ENCODE measurements at places on chromosomes 7 and 10.

DNA sequence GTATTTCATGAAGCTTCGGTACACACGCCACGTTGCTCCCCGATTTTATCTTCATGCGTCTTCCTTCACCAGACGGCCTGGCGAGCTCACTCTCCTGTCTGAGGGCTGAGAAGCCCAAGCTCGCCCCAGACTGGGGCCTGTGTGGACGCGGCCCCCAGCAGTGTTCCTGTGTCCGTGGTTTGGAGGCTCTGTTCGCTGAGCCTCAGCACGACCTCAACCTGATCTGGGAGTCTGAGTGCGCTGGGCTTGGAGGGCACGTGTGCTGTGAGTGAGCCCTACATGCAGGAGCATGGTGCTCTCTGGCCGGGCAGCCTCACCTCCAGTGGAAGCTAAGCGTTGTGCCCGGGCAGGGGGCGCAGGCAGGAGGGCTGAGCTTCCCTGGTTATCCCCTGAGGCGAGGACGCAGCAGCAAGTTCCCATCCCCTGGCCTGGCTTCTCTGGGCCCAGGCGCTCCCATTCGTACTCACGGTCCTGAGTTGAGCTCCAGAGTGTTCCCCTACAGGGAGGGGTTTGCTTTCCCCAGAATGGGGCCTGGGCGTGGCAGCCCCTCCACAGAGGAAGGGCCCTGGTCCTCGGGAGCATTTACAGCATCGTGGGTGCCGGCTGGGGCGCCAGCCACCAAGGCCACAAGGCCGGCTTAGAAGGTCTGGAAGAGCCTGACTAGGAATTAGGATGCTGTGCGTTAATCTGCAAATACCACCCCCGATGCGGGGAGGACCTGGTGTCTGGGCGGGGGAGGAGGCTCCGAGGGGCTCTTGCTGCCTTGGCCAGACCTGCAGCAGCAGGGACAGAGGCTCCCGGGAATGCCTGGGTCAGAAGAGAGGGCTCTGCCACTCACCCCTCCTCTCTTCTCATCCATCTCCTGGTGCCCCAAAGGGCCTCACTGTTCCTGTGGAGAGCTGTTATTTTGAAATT is 400.6 kb downstream of the DNAJB6 start:
- DNase-seq = no peak

DNA sequence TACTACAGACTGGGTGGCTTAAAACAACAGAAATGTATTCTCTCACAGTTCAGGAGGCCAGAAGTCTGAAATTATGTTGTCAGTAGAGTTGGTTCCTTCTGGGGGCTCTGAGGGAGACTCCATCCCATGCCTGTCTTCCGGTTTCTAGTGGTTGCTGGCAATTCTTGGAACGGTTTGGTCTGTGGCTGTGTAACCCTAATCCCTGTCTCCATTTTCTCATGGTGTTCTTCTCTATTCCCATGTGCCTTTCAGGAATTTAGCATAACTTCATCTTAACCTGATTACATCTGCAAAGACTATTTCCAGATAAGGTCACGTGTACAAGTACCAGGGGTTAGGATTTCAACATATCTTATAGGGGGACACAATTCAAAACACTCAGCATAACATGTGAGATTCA is 73.2 kb downstream of the FAM241B start:
- DNase-seq = no peak

DNA sequence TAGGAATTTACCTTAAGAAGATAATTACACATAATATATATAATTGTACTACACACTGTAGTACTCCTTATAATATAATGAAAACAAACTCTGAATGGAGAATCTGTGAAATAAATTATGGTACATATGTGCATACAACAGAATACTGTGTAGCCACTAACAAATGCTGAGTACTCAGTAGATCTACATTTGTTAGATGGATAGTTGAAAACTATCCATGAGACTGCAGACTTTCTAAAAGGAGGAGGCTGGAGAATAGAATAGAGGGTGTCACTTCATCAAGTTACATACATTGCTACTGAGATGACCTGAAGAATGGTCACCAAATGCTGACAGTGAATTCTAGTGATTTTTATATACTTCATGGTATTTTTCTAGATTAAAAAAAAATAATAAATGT is 68.7 kb upstream of the OGDHL start:
- DNase-seq = no peak

GRCh38 chr7:26449175-26450165 is 157.8 kb downstream of the SNX10 start:
- peak; percentile 39 for DNase-seq

GRCh38 chr7:81111781-81112540 is 193.1 kb upstream of the SEMA3C start:
- DNase-seq = peak; percentile 95

- DNase-seq = no peak
These were observed 124.6 kb downstream of the LRRN3 start for GRCh38 chr7:111215550-111215949.

DNA sequence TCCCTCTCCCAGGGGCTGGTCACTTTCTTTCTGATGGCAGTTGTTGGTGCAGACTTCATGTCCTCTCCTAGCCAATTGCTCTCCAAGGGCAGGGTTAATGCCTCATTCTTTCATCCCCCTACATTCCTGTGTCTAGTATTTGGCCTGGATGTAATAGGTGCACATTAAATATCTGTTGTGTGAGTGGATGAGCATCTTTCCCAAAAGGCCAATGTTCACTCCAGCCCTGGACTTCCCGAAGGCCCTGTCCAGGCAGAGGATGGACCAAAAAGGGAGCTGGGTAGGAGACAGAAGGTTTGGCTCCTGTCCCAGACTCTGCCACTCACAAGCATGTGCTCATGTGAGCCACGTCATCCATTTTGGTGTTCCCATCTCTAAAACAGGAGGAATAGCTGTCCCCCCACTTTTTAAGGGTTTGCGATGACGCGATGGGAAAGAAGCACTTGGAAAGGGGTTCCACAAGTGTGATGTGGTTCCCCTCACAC is 47.5 kb downstream of the RGS10 start:
- no peak for DNase-seq

DNA sequence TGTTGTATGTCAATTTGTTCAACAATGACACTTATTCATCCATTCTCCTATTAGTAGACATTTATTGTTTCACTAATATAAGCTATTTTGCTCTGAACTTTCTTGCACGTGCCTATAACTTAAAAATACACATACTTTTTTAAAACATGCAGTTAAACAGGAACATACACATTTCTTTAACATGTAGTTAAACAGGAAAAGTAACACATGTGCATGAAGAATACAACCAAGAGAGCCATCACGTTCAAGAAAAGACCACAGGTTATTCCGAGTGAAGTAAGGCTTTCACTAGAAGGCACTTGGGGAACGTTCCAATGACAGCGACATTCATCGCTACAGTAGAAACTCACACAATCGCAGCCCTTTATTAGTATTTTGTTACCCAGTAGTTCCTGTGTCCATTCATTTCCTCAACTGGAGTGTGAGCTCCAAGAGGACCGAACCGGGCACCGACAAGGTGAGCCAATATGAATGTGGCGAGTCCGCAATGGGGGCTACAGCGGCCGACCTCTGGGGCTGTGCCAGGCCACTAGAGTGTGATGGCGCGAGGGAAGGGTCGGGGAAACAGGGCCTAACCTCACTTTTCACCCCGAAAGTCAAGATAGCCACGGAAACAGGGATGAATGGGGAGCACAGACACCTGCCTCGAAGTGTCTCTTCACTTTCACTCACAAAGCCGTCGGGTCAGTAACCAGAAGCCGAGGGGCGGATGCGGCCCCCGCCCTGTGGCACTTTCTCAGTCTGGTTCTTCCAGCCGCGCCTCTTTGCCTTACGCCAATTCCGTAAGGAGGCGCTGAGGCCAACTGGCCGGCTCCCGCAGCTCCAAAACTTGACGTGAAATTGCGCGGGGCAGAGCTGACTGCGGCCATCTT is 775 bp upstream of the SEPTIN7 start:
- DNase-seq = peak; percentile 96

DNA sequence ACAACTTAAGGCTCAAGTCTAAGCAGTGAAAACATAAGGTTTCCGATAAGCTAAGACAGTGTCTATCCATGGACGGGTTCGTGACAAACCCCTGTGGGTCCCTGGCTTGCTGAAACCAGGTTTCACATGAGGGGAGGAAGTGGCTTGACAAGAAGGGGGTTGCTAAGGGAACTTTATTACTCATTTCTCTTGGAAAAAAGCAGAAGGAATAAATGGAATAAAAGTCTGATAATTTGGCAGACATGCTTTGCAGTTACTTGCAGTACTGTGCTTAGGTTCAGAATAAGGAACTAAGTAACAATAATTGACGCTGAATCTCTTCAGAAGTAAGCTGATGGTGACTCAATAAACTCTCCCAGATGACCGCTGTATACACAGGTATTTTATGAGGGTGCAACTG is 34.7 kb downstream of the RBM17 start:
- DNase-seq = no peak

- no peak for DNase-seq
These were observed 45.8 kb upstream of the TNS3 start for GRCh38 chr7:47627580-47628283.

DNA sequence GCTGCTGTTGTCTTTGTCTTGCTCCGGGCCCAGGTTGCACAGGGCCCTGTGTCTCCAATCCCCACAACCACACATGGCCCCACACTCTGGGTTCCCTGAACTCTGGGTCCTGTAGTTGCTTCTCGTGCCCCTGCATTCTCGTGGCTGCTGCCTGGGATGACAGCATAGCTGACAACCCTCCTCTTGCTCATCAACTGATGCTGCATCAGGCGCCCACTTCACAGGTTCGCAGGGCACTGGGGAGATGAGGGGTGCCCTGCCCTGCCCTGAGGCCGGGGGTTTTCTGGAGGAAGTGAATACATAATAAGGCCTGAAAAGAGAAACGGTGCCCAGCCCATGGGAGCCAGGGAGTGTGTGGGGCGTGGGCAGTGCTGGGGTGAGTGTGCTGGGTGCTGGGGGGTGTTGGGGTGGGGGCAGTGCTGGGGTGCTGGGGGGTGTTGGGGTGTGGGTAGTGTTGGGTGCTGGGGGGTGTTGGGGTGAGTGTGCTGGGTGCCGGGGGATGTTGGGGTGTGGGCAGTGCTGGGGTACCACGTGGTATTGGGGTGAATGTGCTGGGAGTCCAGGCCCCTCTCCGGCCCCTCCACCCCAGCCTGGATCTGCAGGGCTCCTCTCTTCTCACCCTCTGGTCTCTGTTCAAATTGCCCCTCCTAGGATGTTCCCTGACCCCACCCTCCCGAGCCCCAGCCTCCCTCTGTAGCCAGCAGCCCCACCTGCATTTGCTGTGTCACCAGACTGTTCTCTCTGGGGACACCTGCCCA is 2.0 kb upstream of the MTG1 start:
- DNase-seq = no peak

DNA sequence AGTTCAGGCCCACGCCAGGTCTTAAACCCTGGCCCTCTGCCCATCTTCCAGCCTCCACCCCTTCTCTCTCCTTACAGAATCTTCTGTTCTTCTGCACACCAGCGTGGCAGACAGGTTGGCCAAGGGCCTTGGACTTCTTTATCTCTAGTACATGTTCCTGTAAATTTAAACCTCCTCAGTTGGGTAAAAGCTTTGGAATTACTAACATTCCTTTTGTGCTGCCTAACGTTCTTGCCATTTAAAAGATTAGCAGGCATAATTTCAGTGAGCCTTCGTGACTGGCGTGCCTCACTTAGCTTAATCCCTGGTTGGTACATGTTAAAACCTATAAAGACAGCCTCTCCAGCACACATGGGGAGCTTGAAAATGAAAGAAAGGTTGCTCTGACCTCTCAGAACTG is 192.2 kb downstream of the CUX1 start:
- DNase-seq = no peak

- DNase-seq = peak; percentile 88
These were observed at the start of gene DGKB for GRCh38 chr7:14902589-14903067. Gene DGKB (minus strand): TSS chr7:14902751.

GRCh38 chr7:2645274-2645868 is 13.6 kb downstream of the TTYH3 start:
- no peak for DNase-seq

GRCh38 chr7:158539711-158540146 is 47.9 kb downstream of the PTPRN2 start:
- no peak for DNase-seq

DNA sequence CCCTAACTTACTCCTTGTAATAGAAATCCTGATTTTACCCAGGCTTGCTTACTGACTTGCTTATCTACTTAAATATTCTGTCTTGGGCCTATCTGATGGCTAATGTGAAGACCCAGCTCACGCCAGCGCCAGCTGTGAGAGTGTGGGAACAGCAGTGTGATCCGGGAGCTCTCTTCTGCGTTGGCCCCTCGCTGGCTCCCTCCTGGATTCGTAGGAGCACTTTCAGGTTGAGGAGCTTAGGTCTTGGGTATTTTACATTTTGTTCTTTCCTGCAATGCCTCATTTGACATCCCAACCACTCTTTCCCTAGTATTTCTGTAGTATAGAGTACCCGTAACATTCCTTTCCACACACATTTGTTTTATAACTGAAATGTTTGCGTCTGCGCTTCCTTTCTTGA is 51.7 kb downstream of the CREM start:
- no peak for DNase-seq

DNA sequence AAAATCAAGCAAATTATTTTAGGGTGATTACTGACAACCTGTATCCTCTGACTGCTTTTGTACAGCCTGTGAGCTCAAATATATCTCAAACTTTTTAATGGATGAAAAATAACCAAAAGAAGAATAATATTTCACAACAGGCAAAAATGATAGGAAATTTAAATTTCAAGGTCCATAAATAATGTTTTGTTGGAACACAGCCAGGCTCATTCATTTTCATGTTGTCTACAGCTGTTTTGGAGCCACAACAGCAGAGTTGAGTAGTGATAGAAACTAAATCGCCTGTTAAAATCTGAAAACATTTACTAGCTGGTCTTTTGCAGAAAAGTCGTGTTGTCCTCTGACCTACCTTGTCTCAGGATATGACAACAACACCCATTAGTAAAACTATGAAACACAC is 75.9 kb downstream of the GLI3 start:
- DNase-seq = no peak

GRCh38 chr7:12866207-12866606 is 178.8 kb downstream of the ARL4A start:
- DNase-seq = no peak

GRCh38 chr7:1762238-1762945 is 92.3 kb downstream of the ELFN1 start:
- DNase-seq = no peak

DNA sequence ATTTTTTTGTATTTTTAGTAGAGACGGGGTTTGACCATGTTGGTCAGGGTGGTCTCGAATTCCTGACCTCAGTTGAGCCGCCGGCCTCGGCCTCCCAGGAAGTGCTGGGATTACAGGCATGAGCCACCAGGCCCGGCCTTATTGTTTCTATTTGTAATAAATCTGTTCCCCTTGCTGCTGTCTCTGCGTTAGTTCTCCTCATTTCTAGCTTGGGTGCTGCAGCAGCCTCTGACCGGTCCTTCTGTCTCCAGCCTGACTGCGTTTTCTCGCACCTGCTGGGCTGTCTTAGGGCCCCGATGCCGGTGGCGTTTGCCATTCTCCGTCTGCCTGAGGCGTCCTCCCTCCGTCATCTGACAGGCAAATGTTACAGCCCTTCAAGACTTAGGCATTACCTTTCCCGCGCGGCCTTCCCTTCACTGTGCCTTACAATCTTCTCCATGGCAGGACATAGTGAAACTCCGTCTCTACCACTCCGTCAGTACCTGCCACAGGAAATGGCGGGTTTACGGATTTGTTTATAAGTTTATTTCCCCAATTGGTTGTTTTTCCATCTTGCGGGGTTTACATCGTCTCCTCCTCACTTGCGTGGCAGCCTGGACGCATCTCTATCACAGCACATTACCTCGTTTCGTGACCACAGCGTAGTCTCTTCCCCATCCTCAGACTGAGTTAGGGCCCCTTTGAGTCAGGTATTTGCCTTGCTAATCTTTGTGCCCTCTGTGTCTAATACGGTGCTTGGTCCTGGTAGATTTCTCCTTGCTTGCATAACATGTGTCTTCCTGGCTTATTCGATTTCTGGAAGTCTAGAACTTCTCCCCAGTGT is 2.3 kb upstream of the GIMAP8 start:
- DNase-seq = no peak

GRCh38 chr7:151459726-151460473 is 20.0 kb upstream of the CRYGN start:
- DNase-seq = peak; percentile 47
